Stimulated activated CD8-positive, alpha-beta memory T cell treated with anti-CD3 and anti-CD28 coated beads, Interleukin-4, amount 100 ng/mL, for 4 hours (primary cell): ENCODE measurements at places on chromosomes 1 and 21.

DNA sequence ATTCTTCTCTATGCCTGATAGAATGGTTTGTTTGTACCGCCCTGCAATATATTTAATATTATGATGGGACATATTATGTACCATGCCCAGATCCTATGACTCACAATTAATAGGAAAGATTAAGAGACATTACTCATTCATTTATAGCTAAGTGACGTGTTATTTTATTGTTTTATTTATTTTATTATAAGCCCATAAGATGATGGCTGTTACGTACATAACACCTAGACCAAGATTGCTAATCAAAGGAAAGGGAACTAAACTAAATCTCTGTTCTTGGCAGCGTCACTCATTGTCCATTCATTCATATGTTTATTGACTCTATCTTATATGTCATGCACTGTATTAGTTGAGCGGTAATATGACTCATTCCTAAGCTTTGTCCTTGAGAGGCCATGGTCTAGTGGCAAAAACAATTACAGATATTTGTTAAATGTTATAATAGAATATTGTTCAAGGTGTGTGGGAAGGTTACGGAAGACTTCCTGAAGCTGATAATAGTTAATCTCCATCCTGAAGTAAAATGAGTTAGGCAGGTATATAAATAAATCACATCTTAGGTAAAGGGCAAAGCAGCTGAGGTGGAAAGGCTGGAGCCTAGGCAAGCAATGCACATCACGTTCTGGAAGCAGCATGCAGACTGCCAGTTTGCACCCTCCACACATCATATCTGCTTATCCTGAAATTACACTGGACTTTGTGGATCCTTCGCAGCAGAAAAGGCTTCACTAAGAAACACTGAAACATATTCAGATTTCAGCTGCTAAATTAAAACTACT is 16.6 kb upstream of the CD55 start:
- DNase-seq: no peak

GRCh38 chr1:61400131-61400770 is 317.9 kb downstream of the NFIA start:
- DNase-seq: no peak

DNA sequence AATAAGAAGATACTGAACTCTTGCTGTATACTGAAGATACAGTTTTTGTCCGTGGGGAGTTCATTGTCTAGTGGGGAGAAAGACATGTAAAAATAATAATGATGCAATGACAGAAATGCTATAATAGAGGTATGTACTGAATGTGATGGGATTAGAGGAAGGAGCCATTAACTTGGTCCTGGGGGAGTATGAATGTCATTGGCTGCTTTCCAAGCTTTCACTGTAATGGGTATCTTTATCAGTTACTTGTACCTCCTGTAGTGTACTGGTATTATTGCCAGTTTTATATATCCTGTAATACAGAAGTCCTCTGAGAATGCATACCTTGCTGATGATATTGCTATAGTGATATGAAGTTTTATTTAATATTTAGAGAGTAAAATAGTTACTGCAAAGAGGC is 7.4 kb downstream of the BTBD8 start:
- DNase-seq: no peak

GRCh38 chr21:42652527-42653230 is 742 bp upstream of the PDE9A start:
- DNase-seq: no peak

DNA sequence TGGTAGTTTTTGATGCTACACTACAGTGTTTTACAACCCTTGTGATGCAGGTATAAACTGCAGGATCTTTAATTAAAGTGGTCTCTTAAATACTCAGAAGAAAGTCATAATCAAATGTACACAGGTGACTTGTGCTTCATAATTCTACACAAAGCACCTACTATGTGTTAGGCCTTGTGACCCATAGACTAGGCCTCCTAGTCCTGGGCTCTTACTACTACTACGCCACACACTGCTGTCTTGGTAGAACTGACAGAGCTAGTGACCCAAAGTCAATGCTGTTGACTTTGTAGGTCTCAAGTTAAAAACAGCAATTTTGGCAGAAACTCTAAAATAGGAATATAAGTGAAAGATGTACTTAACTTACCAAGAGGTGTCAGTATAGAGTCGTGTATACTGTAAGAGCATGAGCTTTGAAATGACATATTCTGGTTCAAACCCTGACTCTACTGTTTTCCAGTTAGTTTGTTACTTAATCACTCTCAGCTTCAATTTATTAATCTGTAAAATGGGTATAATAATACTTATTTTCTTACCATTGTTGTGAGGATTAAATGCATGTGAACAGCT is 48.6 kb upstream of the LMO4 start:
- no peak for DNase-seq

DNA sequence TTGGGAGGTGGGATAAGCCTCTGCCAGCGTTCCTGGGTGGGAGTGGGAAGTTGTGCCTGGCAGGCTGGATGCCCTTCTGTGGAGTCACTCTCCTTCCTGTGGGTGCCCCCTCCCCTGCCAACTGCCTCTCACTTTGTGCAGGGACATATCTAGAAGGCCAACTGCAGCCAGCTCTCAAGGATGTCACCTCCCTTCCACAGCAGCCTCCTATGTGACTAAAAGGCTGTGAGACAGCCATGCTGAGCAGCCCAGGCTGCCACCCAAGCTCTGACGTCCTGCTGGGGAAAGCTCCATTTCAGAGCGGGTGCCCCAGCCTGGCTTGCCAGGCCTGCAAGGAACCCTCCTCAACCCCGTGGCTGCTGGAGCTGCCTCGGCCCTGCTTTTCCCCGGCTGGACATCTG is 19.6 kb upstream of the SLC26A9 start:
- DNase-seq: no peak
